ENCODE measurements at places on chromosomes 2 and 18.

DNA sequence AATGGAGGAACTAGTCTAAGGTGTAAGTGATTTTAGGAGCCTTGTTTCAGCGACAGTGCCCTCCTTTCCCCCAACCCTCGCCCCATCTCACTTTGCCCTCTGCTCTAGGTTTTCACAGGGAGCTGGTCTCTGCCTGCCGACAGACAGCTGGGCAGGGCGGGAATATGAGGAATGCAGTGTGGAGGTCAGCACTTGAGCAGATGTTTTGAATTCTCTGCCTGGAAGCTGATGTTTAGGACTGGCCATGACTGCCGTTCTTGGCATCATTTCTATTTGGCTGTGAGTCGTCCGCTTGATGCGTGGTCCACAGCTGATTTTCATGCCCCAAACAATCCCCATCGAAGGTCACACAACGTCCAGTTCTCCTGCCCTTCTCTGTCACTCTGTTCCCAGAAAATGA lies 55.1 kb upstream of the SIX3 start:
- DNase-seq: no peak

DNA sequence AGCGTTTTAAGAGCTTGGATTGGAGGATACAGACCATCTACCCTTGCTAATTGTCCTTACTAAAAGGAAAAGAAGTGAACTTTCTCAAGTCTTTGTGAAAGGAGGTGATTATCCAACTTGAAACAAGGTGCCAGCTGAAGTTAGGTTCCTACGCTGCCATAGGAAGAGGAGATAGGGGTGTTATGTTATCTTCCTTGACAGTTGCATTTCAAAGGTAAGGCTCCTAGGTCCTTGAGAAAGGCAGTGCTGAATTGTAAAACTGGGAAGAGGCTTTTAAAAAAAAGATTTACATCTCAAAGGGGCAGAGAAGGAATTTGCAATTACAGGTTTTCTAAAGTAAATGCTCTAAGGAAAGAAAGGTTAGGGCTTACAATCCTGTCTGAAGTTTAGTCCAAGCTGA lies 810.2 kb upstream of the LRATD1 start:
- no peak for DNase-seq

DNA sequence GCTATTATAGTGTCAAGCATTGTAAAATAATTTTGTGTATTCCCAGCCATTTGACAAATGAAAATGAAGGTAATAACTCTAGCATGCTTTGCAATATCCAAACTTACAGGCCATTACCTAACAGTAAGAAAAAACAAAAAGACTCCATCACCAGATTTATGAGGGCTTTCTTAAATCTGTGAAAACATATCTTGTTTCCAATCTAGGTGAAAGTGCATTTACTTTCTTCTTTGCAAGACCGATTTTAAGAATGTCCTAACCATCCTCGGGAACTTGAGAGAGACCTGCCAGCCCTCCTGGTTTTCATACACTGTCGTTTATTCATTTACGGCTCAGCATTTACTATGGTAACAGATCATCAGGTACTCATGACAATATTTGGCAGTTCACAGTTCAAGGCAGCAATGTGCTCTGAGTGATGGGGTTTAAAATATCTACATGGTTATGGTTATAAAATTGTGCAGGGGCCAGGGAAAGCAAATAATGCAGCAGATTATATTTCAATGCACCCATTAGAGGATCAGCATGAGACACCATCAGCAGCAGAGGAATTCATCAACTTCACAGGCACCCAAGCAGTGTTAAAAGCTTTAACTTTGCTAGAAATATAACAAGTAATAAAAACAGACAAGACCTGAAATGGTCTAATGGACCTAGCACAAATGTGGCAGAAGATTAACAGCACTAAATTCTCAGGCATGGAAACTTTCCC lies 34.4 kb upstream of the PARD3B start:
- no peak for DNase-seq

- no peak for DNase-seq
Observed at GRCh38 chr2:222295368-222296062, 3.3 kb downstream of the PAX3 start.

DNA sequence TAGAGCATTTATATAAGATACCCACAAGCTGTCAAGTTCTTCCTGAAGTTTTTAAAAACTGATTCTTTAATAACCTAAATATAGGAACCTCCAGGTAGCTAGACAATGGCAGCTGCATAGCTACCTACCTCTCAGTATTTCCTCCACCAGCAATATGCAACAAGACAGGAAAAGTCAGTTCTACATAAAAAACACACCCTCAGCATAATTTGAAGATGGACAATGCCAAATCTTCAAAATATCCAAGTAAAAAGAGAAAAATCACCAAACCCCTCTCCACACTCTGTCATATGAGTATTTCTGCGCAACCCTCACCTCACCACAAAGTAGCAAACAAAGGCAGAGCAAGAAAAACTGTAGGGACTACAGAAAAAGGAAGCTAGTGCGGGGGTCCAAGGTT lies 51.4 kb downstream of the GTF3C3 start:
- no peak for DNase-seq

GRCh38 chr2:135186054-135186453 lies 134.0 kb downstream of the RAB3GAP1 start:
- no peak for DNase-seq

DNA sequence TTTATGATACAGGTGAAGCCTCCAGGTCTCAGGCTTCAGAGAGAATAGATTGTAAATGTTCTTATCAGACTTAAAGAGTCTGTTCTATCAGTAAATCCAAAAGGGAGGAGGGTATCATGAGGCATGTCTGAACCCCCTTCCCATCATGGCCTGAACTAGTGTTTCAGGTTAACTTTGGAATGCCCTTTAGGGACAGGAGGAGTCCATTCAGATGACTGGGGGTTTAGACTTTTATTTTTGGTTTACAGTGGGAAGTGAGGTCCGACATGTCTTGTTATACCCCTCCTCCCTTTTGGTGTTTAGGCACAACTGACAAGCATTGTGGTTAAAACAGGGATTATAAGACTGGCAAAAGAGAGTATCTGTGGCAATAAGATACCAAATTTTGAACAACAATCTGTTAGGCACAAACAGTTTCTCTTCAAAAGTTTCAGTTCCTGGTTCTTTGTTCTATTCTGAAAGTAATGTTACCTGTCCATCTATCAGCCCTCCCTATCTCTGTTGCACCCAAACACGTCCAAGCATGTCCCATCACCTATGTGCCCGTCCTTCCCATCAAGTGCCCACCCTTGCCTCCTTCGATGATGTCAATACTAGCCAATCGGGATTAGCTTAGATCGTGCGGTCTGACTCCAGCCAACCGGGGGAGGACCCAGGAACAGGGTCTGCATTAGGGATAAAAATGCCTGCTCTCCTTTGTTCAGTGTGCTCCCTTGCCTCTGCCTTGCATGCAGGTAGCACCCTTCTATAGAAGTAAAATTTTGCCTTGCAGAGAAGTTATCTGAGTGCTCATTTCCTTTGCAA lies 16.4 kb downstream of the TCF23 start:
- DNase-seq: peak; percentile 62

DNA sequence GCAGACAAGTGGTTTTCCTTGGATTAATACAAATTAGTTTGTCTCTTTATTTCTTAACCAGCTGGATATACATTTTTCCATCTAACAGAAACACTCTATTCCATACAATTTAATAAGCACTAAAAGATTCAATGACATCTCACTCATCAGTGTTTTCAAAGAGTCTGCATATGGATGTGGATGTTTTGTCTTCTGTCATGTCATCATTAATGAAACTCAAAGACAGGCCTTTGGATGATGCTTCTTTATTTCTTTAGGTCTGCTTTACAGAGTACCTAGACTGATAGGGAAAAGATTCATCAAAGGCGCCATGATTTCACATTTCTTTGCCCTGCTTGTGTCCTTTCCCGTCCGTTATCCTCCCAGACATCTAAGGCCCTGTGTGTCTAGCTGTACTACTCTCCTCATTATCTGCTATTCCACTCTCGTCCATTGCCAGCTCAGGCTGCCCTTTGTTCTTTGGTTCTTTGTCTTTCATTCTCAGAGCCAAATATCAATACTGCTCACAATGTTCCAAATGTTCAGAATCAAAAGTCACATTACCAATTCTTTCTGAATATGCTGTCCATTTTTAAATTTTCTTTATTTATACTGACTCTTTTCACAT lies 232.3 kb upstream of the CHAC2 start:
- no peak for DNase-seq

DNA sequence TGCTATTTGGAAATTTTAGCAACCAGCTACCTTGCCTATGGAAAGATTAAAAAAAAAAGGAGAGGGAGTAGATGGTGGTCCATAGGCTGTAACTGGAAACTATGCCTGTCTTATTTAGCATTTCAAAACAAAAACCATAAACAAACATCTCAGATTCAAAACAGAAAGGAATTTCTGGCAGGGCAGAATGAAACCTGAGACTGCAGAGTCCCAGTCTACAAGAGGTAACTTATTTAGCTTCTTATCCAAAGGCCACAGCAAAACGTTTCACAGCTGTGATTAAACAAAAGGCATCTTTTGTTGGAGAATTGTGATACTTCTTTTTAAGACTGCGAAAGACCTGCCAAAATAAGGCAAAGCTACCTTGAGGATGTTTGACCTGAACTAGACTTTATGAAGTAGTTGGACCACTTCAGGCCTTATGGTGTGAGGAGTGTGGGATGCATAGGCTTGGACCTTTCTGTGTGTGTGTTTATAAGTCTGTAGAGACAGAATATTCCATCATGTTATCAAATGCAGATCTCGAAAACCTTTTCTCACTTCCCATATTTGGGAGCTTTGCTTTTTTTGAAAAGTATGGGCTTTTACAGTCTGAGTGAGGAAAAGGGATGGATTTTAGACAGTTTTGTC lies 11.0 kb downstream of the CRIM1 start:
- no peak for DNase-seq

DNA sequence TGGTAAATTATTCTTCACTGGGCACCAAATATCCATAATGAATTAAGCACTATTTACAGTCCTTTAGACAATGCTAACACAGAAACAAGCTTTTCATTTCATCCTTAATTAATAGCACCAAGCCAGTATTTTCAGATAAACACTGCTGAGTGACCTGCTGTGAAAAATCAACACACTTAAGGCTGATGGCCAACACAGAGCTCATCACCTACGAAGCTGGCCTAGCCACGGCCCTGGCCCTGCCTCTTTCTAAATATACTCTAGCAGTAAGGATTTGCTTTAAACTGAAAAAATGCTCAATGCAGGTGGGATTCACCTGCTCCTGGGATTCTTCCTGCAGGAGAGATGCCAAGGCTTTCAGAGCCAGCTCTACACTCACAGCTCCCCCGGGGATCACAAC lies 18.4 kb downstream of the CYB5A start:
- no peak for DNase-seq

- no peak for DNase-seq
Observed at GRCh38 chr2:9405636-9406035, 17.7 kb downstream of the ITGB1BP1 start.

DNA sequence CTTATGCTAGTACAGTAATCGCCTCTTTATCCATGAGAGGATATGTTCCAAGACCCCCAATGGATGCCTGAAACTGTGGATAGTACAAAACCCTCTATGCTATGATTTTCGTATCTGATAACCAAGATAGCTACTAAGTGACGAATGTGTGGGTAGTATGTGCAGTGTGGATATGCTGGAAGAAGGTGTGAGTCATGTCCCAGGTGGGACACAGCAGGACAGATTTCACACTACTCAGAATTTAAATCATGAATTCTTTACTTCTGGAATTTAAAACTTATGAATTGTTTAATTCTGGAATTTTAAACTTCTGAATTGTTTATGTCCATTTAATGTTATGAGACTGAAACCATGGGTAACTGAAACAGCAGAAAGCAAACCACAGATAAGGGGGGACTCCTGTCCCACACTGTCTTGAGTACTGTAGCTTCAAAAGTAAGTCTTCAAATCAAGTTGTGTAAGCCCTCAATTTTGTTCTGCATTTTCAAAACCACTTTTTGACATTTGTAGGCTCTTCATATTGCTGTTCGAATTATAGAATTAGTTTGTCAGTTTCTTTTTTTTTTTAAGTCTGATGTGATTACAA lies 116.0 kb downstream of the LTBP1 start:
- no peak for DNase-seq

DNA sequence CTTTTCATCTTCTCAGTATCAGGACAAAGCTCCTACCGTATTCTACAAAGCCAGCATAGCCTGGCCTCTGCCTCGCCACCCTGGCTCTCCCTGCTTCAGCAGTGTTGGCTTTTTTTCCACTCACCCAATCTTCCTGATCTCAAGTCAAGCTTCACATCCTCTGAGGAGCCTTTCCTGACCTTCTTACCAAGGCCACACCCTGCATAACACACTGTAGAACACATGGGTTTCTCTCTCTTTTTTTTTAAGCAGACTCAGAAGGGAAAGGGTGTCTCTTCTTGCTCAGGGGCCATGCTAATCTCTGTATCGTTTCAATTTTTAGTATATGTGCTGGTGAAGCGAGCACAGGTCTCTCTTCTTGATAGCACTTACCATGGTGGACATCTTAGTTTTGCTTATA lies 15.2 kb downstream of the FBXO36 start:
- no peak for DNase-seq

DNA sequence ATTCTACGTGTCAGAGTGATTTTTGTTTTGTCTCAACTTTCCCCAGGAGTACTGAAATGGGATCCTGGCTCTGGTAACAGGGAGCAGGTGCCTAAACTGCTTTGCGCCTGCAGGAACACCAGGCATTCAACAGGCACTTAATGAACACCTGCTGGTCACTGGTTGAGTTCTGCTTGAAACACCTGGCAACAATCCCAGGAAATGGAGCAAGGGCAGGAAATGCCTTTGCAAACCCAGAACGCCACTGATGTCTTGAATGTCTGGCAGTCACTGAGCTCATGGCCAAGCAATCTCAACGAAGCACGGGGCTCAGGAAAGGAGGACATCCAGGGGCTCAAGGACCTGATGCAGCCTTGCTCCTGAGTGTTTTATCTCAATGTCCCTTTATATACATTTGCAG lies 360.0 kb upstream of the RAB6C start:
- DNase-seq: no peak

All from GM06990 (cell line).